Stimulated activated CD8-positive, alpha-beta memory T cell treated with anti-CD3 and anti-CD28 coated beads, Interleukin-15, amount 100 ng/mL, for 4 hours (primary cell): ENCODE measurements at places on chromosomes 2 and 18.

GRCh38 chr2:42030829-42031228 is 17.0 kb upstream of the PKDCC start:
- DNase-seq: no peak

- DNase-seq: no peak
These were observed 4.5 kb upstream of the MAL start for GRCh38 chr2:95021023-95021416.

DNA sequence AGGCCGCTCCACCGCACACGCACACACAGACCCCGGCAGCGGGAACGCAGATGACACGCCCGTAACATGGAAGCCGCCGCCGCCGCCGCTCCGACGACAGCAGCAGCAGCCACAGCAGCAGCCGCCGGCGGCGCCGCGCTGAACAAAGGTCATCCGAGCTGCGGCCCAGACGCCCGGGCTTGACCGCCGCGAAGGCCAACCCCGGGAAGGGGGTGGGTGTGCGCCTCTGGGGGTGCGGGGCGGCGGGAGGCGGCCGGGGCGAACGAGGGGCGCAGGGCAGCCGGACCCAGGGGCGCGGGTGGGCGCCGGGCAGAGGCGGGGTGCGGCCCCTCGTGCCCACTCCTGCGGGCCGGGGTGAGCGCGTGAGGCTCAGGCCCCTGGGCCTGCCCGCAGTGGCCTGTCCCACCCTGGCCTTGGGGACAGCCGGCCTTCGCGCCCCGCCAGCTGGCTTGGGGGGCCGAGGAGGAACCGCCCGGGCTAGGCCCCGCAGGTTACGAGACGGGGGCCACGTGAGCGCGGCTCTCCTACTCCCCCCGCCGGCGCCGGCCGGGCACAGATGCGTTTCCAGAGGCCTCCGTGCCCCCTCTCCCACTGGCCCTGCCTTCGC is 1.0 kb upstream of the ZNF532 start:
- no peak for DNase-seq

- DNase-seq: no peak
These were observed 63.3 kb upstream of the STK17B start for GRCh38 chr2:196234672-196235071.

- DNase-seq: no peak
These were observed 305.9 kb downstream of the CELF4 start for GRCh38 chr18:37259711-37260110.

- no peak for DNase-seq
These were observed 60.7 kb downstream of the TET3 start for GRCh38 chr2:74045454-74045853.

DNA sequence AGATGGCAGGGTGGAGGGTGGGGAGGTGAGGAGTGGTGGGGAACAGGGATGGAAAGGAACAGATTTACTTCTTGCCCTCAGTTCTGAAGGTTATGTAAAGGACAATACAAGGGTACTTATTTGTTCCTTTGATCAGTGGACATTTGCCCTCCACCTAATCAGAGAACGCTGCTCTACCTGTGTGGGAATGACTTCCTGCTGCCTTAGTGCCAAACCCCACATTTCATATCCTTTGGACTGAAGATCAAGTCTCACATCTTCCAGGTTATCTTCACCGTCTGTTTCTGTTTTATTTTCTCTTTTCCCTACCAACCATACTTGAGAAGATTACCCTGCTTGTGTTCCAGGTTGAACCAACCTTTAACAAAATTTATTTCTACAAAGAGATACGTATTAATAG is 8.7 kb upstream of the DPP4 start:
- DNase-seq: no peak
